ENCODE measurements at places on chromosomes 7 and 10. TPM values are rescaled to one million over a fixed set of nuclear protein-coding genes. Genes with fewer than 3 reads are reported as not detected.

- no peak overlapping the region for H3K4me3 ChIP-seq
- peak; percentile 36 for DNase-seq
- peaks cover 4% of the 10 kb centered on the region for H3K4me1 ChIP-seq
- H3K27me3 ChIP-seq, result no peaks in the 10 kb centered on the region
- peaks cover 64% of the 10 kb centered on the region for H3K36me3 ChIP-seq
- H3K27ac ChIP-seq, result no peak overlapping the region
Observed at GRCh38 chr7:55493408-55493807, 78.9 kb downstream of the VOPP1 start.

- H3K27me3 ChIP-seq, result no peaks in the 10 kb centered on the region
- no peak overlapping the region for H3K27ac ChIP-seq
- H3K4me3 ChIP-seq, result no peak overlapping the region
- no peaks in the 10 kb centered on the region for H3K4me1 ChIP-seq
Observed at GRCh38 chr7:133763076-133763640, 364.0 kb upstream of the LRGUK start.

Gene TMEM176A
- total RNA-seq, result 39.4 TPM

DNA sequence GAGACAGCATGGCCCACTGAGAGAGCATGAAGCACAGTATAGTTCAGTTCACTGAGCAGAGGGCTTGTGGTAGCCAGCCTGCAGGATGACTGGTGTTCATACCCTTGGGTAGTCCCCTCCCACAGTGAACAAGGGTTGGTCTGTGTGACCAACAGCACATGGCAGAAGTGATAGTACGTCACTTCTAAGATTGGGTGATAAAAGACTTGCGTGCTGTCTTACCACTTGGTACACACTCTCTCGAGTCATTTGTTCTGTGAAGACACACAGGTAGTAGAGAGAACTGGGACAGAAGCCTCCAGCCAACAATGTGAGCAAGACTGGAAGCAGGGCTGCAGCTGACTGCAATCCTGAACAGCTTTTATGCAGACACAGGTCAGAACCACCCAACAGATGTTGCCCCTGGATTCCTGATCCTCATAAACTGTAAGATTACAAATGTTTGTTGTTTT is 14.6 kb downstream of the EPC1 start:
- DNase-seq, result no peak
- H3K4me3 ChIP-seq, result no peak overlapping the region
- no peaks in the 10 kb centered on the region for H3K36me3 ChIP-seq

Gene HOXA10
- 0.72 TPM for total RNA-seq

Gene LEP
- total RNA-seq, result 0.12 TPM

GRCh38 chr10:116542007-116542677 is 3.6 kb upstream of the PNLIP start:
- DNase-seq, result no peak
- no peaks in the 10 kb centered on the region for H3K36me3 ChIP-seq
- no peak overlapping the region for H3K4me3 ChIP-seq
- no peaks in the 10 kb centered on the region for H3K27me3 ChIP-seq
- H3K4me1 ChIP-seq, result no peaks in the 10 kb centered on the region

- H3K4me3 ChIP-seq, result no peak overlapping the region
- no peak overlapping the region for H3K27ac ChIP-seq
- no peaks in the 10 kb centered on the region for H3K27me3 ChIP-seq
- no peak for DNase-seq
- H3K4me1 ChIP-seq, result no peaks in the 10 kb centered on the region
Observed at GRCh38 chr7:131957338-131958020, 401.1 kb upstream of the PODXL start.
